ENCODE measurements at places on chromosomes 6 and 20.
A peak's percentile ranks its signal among the peaks of the same experiment; 100 is the strongest.

DNA sequence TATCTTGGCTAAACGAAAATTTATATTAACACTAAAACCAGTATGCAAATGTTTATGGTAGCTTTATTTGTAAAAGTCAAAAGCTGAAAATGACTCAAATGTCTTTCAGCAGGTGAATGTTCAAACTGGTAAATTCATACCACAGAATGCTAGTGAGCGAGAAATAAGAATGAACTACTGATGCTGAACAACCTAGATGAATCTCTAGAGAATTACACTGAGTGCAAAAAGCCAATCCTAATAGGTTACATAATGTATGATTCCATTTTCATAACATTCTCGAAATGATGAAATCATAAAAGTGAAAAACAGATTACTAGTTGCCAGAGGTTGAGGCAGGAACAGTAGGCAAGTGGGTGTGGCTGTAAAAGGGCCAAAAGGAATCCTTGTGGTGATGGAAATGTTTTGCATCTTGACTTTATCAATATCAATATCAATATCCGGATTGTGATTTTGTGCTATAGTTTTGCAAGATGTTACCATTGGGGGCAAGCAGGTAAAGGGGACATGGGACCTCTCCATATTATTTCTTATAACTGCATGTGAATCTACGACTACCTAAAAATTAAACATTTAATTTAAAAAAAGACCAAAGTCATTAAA lies 26.1 kb downstream of the ZNF311 start:
- no peak for DNase-seq

DNA sequence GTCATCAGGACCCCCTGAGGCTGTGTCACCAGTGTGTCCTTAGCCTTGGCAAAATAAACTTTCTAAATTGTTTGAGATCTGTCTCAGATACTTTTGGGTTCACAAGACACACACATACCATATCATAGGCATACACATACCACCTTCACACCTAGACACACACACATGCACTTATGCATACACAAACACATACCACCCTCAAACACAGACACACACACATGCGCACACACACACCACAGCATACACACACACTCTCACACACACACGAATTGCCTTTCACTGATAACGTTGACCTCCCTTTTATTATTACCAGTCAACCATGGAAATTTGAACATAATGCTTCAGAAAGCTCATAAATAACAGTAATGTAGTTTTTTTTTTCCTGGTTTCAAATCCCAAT lies 108.6 kb upstream of the MYLIP start:
- DNase-seq: no peak

DNA sequence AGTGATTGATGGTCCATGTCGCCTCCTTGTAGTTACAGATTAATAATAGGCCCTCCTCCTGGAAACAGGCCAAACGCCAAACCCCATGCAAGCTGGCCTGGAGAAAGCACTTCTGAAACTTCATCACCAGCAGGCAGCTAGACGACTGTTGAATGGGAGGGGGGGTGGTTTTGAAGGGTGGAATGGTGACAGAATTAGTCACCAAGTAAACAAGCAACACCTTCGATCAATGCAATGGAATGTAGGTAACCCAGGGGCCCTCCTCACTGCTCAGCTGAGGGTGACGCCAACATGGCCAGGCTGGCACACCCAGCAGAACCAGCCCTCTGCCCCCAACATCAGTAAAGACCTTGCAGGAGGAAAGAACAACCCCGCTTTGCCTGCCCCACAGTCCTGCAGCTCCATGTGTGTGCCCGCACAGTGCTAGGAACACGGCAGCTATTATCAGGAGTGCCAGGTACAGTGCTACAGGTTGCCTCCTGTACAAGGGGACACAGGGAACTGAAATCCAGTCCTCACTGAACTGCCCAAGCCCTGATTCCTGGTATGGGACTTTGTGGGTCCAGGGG lies 2.7 kb downstream of the BCAS1 start:
- DNase-seq: no peak

DNA sequence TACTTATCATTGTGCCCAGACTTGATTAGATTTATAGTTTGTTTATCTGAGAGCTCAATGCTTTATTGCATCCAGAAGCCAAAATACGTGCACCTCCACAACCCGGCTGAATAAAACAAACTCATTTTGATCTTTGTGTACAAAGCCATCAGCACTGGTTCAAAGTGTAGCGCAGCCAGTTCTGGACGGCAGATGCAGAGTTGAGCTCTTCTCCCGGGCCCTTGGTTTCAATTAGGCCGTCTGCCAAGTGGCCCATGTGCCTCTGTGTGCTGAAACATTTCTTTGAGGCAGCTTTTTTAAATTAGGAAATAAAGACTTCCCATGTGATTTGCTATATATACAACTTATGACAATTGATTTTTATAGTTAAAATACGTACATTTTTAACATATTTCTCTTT lies 96.2 kb upstream of the RSPO3 start:
- peak; percentile 57 for DNase-seq

Measured in NCI-H1694 treated with DMSO at 0.1 percent for 48 hours (cell line).